Fibroblast of skin of abdomen (primary cell): ENCODE measurements at places on chromosomes 1 and 21.

GRCh38 chr1:214372092-214372491 is 91.1 kb downstream of the SMYD2 start:
- DNase-seq: no peak

DNA sequence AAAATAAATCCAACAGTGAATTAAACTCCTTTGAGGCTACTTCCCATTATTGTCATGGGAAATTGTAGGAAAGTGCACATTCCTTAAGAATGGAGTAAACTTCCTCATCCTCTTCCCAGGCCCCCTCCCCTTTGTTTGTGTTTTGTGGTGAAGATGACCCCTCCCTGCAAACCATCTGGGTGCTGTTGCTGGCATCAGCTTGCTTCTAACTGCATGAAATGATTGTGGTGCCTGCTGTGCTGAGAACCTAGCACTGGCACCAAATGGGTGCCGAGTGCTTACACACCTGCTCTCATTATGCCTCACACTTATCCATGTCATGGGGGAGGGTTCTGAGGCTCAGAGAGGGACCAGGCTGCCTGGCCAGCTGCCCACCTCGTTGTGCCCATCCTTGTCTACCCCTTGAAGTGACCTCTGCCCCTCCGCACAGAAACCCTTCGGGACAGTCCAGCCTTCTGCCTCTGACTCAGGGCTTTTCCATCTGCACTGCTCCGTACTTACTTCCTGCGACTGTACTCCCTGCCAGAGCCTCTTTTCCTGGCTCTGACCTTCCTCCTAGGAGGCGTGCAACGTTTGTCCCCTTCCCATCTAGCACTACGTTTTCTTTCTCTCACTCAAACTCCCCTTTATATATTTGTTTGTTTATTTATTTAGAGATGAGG is 30.6 kb downstream of the CAPN2 start:
- no peak for DNase-seq

DNA sequence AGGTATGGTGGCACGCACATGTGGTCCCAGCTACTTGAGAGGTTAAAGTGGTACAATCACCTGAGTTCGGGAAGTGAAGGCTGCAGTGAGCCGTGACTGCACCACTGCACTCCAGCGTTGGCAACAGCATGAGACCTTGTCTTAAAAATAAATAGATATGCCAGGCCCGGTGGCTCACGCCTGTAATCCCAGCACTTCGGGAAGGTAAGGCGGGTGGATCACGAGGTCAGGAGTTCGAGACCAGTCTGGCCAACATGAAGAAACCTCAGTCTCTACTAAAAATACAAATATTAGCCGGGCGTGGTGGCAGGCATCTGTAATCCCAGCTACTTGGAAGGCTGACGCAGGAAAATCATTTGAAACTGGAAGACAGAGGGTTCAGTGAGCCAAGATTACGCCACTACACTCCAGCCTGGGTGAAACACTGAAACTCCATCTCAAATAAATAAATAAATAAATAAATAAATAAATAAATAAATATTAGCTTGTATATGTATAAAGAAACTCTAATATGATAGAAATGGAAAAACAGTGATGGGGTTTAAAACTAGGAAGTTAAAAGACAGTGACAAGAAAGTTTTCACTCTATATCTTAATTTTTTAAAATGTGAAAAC is 18.8 kb downstream of the GATAD2B start:
- DNase-seq: no peak

DNA sequence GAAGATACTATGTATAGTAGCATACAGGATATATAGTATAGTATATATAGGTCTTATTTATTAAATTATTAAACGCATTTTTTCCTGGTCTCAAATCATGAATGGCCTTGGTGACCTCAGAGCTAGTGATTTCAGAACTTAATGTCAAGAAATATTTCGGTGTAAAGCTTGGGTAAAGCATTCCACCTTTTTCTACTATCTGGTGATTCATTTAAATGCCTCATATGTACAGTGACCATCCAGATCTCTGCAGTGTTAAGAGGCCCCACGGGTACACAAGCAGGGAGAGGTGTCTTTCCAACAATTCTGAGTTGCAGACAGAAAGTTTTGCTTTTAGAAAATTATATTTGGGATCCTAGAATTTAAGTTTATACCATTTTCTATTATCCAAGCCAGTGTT is 626.5 kb downstream of the PTPRC start:
- peak; percentile 28 for DNase-seq

GRCh38 chr1:9654834-9655723 is 3.5 kb downstream of the PIK3CD start:
- no peak for DNase-seq

GRCh38 chr1:202264726-202265125 is 71.1 kb downstream of the LGR6 start:
- no peak for DNase-seq

- DNase-seq: no peak
Observed at GRCh38 chr1:154866257-154867063, 3.6 kb downstream of the KCNN3 start.

- DNase-seq: peak; percentile 8
Observed at GRCh38 chr1:118481126-118481525, 296.1 kb upstream of the SPAG17 start.

- DNase-seq: peak; percentile 92
Observed at GRCh38 chr1:1273512-1274298, at the start of gene UBE2J2. Gene UBE2J2 (minus strand): TSS chr1:1273854. CDS start chr1:1267992, 5,862 bp downstream.

DNA sequence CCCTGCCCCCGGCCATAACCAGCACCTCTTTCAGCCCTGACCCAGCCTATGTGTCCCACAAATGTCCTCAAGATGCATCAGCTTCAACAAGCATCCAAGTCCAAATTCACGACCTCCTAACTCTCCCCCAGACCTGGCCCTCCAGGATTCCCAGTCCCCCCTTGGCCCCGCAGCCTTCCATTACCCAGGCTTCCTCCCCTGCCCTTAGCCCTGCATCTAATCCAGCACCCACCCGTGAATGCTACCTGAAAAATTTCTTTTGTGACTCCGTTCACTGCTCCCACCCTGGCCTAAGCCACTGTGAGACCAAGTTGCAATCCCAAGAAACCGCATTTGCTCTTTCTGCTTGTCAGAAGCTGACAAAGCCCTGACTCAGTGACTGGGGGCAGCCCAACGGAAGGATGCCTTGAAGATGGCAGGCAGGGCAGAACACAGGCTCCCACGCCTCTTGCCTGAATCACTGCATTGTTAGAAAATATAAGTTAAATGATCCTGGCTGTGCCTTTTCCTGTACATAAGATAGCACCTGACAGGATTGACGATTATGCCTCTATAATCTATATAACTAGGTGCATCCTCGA is 939 bp upstream of the MFAP2 start:
- DNase-seq: peak; percentile 92

GRCh38 chr1:3312898-3313575 is 141.4 kb upstream of the ARHGEF16 start:
- peak; percentile 99 for DNase-seq

GRCh38 chr1:203213126-203213525 is 16.3 kb downstream of the CHIT1 start:
- DNase-seq: no peak

DNA sequence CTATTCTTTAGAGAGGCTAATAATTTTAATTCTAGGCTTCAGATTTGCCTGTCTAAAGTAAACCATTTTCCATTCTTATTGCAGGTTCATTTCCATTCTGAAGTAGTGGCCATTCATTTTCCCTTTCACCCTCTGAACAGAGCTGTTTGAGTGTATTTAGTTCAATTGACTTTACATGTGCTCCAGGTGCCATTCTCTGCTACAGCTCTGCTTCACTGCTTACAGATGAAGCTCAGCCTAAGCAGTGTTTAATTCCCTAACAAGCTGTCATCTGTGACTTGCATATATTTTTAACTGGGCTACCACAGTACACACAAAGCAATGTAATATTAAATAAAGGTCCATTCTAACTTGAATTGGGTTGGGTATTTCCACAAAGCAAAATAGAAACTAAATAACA is 1031.6 kb downstream of the KCNT2 start:
- no peak for DNase-seq

- DNase-seq: no peak
Observed at GRCh38 chr1:194289569-194290266, 1103.3 kb upstream of the B3GALT2 start.

DNA sequence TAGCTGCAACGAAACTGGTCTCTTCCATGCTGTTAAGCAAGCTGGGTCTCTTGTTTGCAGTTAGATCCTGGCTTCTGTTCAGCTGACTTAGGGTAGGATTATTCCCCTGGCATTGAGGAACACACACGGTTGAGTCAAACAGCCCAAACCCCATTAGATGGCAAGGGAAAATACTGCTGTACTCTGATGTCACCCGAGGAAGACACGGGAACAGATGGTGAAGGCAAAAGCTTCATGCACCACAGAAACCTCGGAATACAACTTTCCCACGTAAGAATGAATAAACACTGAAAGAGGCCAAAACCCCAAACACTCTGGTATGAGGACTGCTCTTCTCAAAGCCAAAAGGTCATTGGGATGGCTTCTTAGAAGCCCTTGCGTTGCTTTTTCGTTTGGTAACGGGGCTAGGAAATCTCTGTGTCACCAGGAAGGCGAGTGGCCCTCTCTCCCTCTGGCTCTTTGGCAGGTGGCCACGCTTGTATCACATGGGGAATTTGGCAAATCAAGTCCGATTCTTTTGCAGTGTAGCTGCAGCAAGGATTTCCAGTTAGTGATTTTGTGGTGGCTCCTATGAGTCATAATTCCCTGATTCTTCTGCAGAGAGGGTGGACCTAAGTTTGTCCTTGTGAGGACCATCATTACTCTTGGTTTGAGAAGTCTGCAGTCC is 16.7 kb upstream of the LYST start:
- peak; percentile 91 for DNase-seq

- no peak for DNase-seq
Observed at GRCh38 chr1:15684468-15685291, 560 bp downstream of the PLEKHM2 start.

GRCh38 chr1:238710697-238711096 is 675.7 kb upstream of the CHRM3 start:
- DNase-seq: no peak

GRCh38 chr1:36573445-36573844 is 90.7 kb upstream of the CSF3R start:
- no peak for DNase-seq

- DNase-seq: peak; percentile 8
Observed at GRCh38 chr1:65605621-65606020, 185.2 kb downstream of the LEPR start.

GRCh38 chr1:184494929-184495328 is 108.1 kb downstream of the C1orf21 start:
- no peak for DNase-seq

DNA sequence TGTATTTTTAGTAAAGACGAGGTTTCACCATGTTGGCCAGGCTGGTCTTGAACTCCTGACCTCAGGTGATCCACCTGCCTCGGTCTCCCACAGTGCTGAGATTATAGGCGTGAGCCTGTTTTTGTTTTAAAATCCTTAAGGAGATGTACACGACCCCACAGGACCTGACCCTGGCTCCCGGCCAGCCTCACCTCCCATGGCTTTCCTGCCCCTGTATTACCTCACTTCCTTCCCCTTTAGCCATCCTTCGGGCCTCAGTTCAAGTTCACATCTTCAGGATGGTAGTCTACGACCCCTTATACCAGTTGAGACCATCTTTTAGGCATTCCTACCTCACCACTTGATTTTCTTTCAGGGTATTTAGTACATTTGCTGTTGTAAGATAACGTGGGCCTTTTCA is 36.3 kb downstream of the TCP10L start:
- no peak for DNase-seq

DNA sequence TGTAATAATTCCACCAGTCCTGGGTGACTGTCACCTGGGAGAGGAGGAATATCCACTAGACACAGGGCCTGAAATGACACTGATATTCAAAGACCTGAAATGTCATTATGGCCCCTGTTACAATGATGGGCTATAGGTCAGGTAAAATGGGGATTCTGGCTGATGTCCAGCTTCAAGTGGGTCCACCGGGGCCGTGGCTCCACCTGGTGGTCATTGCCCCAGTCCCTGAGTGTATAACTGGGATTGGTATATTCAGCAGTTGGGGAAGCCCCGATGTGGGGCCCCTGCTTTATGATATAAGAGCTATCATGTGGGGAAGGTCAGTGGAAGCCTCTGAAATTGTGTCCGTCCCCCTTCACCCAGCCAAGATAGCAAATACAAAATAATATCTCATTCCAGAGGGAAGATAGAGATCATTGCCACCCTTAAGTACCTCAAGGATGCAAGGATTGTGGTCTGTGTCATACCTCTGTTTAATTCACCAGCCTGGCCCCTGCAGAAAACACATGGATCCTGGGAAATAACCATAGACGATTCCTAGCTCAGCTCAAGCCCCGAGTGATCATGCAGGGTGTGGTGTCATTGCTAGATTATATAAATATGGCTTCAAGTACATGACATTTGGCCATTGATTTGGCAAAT is 19.4 kb downstream of the PLEKHO1 start:
- peak; percentile 56 for DNase-seq

DNA sequence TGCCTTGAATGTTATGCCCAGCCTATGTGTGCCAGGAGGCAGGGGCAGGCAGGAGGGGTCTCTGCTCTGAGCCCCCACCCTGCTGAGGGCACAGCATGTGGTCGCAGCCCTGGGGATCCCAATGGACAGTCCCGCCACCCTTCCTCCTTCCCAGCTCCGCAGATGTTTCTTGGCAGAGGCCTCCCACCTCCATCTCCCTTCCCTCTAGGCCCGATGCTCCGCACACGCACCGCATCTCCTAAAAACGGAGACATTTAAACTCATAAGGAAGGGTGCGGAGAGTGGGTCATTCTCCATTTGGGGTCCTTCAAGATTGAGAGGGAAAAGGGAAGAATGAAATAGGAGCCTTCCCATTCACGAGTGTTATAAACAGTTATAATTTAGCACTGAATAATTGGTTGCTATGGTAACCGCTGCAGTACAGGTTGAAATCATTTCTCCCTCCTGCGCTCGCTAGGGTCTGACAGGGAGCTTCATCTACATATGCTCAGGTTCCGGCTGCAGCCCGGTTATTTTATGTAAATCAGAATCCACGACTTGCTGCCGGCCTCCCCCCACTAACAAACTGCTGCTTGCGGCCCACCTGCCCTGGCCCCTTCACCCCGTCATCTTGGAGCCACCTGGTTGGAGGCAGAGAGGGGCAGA is 16.0 kb downstream of the CHD5 start:
- DNase-seq: no peak

- no peak for DNase-seq
Observed at GRCh38 chr1:212261361-212261929, 23.8 kb upstream of the PPP2R5A start.

DNA sequence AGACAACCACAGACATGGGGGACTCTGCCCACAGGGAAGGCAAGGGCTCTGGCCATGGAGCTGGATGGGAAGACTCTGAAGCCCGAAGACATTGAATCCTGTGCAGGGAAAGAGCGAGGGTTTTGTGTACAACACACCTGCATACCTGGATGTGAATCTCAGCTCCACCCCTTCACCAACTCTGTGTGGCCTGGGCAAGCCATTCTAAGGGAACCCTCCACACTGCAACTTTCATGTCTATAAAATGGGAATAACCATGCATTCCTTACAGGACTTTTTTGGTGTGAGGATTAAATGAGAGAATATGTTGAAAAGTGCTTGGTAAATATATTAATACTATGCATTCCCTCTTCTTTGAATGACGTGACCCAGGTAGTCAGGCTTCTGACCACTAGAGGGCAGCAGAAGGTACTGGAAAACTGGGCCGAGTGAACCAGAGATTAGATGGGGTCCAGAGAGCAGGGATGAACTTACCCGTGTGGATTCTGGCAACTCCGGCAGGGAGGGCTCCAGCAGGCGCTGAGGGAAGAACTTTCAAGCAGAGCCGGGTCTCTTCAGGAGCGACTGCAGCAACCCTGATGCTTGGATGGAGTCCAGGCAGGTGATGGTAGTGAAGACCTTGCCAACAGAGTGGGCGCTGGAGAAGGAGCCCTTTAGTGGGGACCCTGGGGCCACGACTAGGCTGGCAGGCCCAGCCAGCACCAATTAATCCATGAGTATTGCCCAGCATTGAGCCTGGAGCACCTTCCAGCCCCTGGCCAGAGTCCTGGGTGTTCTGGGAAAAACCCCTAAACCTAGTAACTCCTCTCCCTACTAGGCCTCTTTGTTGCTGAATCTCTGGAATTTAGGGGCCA is 834 bp upstream of the ELF3 start:
- peak; percentile 70 for DNase-seq
